Activated effector memory CD4-positive, alpha-beta T cell treated with anti-CD3 and anti-CD28 coated beads, Interleukin-2, amount 50 U/mL, for 16 hours (primary cell): ENCODE measurements at places on chromosomes 4 and X.

DNA sequence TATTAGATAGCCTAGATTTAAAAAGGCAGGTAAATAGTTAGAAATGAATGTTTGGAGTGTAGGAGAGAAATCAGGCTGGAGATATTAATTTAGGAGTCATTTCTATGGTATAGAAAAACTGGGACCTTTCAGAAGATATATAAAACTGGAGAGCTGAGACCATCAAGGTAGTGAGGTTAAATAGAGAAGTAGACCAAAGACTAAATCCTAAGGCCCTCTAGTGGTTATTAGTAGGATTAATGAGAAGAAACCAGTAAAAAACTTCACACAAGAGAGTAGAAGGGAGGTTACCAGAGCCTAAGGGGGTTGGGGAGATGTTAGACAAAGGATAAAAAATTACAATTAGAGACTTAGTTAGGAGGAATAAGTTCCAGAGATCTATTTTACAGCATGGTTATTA lies 351.0 kb upstream of the SPANXN1 start:
- DNase-seq: no peak

- DNase-seq: no peak
These were observed 404.0 kb upstream of the F9 start for GRCh38 chrX:139126493-139126892.

DNA sequence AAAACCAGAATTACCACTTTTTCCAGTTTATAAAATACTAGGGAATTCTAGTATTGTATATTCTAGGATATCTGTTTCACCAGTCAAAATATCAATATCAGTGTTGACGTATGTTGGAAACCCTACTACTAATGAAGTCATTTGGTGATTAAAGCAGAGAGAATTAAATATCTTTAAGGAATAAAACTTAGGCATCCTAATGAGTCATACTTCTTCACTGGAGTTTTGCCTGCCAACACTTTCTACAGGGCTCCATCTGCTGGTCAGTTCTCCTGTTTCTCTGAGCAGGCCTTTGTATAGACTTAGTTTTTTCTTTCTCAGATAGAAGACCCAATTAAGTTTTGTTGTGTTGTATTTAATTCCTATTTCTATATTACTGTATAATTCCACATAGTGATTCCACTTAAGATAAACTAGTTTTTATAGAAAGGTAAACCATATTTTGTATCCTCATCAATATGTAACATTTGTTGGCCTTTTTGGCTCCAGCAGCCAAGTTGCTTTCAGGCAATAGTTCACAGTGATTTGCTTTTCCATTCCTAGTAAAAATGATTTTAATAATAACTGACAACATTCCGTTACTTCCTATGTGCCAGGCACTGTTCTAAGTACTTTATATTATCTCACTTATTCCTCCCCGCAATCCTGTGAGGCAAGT lies 3.5 kb downstream of the AP1AR start:
- DNase-seq: peak; percentile 77

- DNase-seq: peak; percentile 86
These were observed 54.0 kb downstream of the JADE1 start for GRCh38 chr4:128863312-128864075.

DNA sequence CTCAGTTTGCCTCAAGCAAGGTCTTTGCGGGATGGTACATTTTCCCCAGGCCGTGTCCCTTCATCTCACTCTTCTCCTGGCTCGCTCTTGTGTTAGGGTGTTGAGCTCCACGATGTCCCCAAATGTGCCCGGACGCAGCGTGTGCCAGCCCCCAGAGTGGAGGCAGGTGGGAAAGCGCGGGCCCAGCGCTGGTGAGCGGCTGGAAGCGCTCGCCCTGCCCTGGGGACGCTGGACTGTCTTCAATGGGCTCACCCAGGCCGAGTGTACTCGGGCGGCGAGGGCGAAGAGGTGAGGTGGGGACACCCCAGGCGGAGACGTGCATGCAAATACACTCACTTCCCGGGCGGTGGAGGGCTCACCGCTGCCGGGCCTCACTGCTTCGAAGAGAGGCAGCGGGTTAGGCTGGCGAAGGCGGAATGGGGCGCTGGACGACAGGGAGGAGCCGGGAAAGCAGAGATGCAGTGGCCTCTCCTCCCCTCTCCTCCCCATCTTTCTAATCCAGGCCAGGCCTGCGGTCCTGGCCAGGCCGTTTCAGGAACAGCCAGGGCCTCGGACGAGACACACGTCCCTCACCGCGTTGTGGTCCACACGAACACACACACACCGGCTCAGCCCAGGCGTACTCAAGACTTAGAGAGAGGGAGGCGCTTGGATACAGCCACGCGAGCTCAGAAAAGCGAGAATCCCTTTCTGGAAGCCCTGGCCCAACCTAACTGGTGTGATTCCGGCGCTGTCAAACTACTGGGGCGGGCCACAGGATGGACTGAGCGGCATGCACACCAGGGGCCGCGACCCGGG lies 2.2 kb downstream of the NKX6-1 start:
- peak; percentile 63 for DNase-seq

DNA sequence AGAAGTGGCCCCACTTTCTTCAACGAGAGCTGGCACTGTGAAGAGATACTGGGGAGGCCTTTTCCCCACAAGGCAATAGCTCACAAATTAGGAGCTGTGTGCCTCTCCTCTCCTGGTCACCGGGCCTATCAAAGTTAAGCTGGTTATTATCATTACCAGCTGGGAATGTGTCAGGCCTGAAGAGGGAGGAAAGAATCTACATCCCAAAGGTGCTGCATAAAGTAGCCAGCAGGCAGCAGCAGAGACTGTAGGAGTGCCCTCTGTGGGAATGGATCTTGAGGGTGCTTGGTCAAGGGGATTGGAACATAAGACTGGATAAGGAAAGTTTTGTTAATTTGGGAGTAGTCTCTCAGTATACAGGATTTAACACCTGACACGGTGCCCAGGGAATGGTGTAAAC lies 9.1 kb upstream of the TMPRSS11D start:
- no peak for DNase-seq

DNA sequence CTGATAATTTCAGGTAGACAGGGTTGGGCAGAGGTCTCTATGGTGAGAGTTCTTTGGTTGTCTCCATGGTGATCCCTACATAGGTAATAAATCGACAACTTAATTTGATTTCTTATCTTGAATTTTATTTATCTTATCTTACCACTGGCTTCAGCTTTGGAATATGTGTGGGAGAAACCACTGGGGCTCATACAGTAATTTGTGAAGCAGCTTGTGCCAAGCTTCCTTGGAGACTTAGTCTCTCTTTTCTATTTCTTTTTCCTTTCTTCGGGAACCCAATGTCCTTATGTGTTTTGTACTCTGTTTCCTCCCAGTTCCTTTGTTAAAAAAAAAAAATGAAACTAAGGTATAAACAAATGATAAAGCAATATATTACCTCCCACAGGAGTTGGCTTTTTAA lies 242.4 kb upstream of the CNKSR2 start:
- no peak for DNase-seq

DNA sequence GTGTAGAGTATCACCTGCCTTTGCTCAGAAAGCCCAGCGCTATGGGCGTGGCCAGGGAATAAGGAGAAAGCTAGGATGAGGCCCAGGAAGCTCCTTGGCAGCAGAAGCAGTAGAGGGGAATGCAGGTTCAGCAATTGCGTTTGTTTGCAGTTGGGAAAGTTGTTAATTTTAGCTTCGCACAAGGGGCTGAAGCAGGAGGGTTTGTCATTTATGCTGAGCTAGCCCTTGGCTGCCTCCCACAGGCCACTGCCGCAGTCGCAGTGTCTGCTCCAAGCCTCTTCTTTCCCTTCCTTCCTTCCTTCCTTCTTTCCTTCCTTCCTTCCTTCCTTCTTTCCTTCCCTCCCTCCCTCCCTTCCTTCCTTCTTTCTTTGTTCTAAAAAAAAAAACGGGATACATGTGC lies 21.5 kb downstream of the FRMPD3 start:
- no peak for DNase-seq

DNA sequence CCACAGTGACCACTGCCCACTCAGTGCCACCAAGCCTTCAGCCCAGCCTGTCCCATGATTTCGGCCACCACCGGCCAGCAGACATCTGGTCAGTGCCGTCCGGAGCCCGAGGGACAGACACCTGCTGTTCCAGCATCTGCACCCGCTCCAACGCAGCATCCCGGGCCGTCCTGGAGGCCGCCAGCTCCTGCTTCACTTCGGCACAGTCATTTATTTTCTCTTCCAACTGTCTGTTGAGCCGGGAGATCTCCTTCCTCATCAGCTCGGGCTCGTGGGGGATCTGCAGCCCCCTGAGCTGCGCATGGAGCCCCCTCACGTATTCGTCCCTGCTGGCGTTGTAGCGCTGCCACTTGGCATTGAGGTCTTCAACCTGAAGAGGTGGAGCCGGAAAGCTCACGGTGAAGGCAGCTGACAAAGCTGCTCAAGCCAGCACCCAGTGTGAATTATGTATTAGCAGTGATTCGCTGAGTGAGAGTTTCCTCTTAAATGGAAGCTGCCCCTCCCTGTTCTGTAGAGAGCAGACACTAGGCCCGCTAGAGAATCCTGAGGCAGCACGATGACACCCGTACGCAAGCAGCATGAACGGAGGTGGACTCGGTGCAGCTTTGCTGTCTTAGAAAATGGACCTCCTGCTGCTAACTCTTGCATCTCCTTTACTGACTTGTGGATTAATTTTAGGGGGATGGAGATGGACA lies 11.4 kb downstream of the TNIP2 start:
- DNase-seq: no peak

GRCh38 chr4:185797596-185798338 lies 14.2 kb downstream of the SORBS2 start:
- DNase-seq: no peak

DNA sequence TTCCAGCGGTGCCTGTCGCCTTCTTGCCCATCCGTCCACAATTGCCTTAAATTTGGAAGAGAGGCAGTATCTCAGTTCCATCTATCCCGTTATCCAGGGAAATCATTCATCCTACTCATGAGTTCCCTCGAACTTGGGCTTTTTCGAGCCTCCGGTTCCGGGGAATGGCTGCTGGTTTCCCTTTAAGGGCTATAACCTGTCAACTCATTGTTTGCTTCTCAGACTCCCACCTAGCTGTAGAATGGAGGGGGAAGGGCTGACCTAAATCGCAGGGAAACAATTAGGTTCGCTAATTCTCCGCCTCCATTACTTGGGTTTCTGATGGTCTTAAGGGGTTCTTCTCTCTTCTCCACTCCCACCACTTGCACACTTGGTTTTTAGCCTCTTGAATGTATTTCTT lies 1.2 kb downstream of the UCHL1 start:
- DNase-seq: no peak

DNA sequence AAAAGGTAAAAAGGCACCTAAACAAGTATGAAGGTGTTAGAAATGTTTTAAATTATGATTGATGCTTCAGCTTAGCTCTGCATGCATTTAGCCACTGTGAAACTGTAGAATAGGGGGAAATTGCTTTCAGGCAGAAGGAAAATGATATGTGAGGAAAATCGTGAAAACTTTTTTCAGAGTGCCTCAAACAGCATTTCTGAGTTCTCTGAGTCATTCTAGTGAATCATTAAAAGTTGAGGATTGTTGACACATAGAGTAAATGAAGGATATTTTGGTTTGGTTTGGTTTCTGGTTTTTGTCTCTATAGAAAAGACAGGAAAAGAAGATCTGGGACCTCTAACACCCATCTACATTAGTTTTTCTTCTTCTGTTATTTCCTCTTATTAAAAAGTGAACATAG lies 332.5 kb upstream of the TRAM1L1 start:
- no peak for DNase-seq

- DNase-seq: no peak
These were observed 94.5 kb upstream of the APOOL start for GRCh38 chrX:84909151-84909550.

DNA sequence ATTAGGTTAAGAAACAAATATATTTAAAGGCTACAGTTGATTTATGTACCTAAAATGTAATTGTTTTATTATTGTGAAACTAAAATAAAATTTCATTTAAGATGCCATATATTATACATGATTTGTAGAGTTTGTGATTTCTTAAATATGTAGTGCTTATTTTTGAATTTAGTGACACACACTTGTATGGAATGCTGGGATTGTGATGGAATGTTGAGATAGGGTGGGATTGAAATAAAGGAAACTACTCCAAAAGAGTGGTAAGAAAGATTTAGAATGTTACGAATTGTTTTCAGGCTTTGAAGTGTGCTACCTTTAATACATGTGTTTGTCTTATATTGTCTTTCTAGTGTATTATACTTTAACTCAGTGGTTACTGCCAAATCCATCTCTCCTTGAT lies 330.3 kb upstream of the PITX2 start:
- DNase-seq: no peak

DNA sequence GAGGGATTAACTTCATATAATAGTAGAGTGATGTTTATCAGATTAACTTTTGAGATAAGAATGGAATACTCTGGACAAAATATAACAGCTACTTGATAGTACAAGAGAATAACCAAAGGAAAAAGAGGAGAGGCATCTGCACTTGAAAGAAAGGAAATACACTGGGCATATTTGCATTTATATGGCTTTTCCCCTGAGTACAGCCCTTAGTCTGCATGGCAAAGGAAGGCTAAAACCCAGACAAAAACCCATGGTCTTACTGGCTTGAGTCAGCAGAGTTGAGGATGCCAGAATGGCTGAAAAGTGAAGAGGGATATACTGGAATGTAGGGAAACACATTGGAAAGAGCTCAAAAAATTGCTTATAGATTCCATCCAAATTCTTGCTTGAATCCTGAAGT lies 101.6 kb downstream of the COL4A5 start:
- no peak for DNase-seq

DNA sequence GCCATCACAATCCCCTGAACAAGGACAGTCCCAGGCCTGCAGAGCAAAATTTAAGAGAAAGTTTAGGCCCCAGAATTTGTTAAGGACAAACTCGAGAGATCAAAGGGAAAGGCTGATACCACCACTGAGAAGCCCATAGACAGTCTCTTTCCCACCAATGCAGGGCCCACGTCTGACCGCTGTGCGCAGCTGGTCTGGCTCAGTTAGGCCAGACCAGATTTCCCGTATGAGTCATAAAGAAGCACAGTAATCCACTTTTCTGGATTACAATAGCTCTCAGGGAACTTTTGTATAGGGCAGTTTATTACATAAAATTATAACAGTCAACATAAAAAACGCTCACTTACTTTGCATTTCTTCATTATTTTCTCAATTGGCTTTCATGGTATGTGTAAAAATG lies 259.5 kb downstream of the RCHY1 start:
- DNase-seq: no peak

- DNase-seq: no peak
These were observed 374.1 kb upstream of the RASGEF1B start for GRCh38 chr4:81845761-81846160.

- no peak for DNase-seq
These were observed 7.4 kb upstream of the KDR start for GRCh38 chr4:55132775-55133174.

DNA sequence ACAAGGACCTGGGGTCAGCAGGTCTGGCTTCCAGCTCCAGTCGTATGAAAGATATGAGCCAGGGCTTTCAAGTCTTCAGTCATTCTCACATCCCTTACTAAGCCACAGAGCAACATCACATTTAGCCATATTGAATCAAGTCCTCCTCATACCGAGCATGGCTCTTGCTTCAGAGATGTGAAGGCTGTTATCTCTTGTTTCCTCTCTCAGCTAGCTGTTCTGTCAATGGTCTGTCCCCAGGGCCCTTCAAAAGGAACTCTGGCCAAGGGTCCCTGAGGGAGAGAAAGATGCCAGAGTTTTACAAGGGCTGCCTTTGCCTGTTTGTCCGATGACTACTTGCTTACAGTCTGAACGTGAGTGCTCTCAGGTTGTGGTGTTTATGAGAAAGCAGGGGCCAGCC lies 30.5 kb downstream of the DOCK11 start:
- no peak for DNase-seq
